ENCODE measurements at places on chromosomes 3 and 15.

GRCh38 chr3:192750201-192750600 lies 22.9 kb upstream of the FGF12 start:
- no peak for DNase-seq

DNA sequence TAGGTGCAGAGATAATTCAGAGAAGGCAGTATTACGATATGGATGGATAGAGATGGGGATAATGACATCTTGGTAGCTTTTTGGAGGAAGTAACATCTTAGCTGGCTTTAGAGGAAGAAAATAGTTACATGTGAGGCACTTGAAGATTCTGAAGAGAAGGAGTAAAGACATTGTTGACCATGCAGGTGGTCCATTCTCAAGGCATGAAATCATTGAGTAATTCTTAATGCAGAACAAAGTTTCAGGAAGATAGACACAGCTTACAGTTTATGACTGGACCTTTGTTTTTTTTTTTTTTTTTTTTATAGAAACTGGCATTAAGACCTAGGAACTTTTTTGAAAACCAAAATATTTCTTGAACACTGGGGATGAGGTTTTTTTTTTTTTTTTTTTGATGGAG lies 28.2 kb downstream of the MBNL1 start:
- DNase-seq: no peak

DNA sequence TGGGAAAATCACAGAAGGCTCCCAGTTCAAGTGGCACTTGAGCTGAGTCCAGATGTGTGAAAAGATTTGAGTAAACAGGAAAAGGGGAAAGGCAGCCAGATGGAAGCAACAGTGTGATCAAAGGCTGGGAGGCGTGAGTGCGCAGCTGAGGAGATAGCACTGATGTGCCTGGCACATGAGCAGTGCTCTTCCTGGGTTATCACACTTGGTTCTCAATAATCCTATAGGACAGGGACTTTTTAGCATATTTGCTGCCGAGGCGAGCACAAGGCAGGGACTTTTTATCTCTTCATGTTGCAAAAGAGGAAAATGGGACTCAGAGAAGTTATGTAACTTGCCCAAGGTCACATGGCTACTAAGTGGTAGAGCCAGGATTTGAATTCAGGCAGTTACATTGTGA lies 39.6 kb downstream of the CORO2B start:
- DNase-seq: no peak

DNA sequence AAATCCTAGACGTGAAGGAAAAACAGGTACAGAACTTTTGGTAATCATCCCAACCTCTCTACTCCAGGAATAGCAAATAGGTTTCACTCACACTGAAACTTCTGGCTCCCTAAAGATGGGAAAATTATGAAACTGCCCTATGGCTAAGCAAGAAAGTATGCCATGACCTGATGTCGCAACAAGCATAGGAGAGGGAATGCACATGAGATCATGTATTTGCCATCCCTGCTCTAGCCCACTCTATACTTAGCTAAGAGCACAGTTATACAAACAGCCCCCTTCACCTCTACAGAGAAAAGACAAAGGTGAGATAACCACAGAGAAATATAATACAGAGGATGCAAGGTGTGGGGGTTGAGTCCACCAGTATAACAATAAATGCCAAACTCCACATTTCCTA lies 102.7 kb downstream of the TBC1D5 start:
- no peak for DNase-seq

GRCh38 chr3:181880331-181880730 lies 168.6 kb downstream of the SOX2 start:
- no peak for DNase-seq

DNA sequence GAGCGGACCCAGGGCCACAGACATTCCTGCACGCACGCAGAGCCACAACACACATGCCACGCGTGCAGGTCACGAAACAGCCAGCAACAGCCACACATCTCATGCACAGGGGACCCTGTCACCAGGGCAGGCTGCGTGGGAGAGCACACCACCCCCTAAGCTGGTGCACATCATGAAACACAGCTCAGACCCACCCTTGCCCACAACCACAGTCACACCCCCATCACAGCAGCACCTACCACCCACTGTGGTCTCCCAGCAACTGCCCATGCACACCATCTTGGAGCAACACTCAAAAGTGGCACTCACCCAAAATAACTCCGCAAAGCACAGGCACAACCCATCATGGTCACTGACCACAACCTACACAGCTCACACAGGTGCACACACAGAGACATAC lies 75.7 kb downstream of the OCA2 start:
- no peak for DNase-seq
